Left ventricle myocardium superior (tissue), 1 donor: ENCODE measurements at places on chromosomes 3 and 15. TPM values are rescaled to one million over a fixed set of nuclear protein-coding genes. Genes with fewer than 3 reads are reported as not detected.

The STRIT1 gene
- 0.79 TPM for total RNA-seq

The PPIP5K1 gene
- 11.3 TPM for total RNA-seq

The CDCP1 gene
- total RNA-seq: 0.30 TPM

DNA sequence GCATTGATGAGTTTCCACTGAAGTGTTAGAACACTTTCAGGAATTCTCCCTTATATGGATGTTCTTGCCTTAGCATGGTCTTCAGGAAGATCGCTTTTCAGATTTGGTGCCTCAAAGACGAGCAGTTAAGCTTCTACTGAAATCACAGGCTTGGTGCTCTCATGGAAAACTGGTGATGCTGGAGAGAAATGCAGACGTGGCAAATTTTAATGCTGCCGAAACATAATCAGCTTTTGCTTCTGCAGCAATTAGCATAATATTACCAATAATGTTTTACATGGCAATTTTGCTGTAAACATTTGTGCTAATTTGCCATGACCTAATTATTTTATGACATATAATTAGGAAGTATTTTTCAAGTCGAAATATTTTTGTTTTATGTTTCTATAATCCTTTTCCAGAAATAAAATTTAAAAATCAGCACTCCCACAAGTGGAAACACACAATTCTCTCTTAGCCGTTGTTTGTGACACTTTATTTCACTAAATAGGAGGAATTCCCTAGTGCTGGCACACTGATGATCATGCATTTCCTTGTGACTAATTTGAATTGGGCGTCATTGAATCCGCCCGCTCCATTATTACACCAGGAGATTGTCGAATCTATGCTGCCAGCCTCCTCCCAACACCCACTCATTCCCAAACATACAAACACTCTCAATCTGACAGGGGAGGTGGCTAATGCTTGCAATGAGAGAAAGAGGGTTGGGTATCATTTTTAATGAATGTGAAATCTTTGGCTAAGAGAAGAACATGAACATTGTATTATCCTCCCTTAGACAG lies 506.8 kb upstream of the PPP2R3A start:
- no peak for DNase-seq

DNA sequence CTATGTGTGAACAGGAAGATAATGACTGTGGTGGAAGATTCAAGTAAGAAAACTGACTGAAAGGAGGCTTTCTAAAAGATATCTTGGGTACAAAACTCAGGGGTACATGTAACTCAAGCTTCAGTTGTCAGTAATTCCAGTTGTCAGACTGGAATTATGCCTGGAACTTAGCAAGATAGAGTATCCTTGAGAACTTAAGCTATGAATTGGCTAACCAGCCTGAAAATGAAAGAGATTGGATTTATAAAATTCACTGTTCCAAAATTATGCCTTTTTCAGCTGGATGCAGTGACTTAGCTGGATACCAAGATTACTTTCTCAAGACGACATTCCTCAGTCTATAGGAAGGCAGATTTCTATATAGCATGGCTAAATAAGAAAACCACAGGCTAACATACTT lies 221.9 kb upstream of the ZBTB20 start:
- no peak for DNase-seq

GRCh38 chr3:158127250-158128219 lies 17.6 kb downstream of the RSRC1 start:
- no peak for DNase-seq

DNA sequence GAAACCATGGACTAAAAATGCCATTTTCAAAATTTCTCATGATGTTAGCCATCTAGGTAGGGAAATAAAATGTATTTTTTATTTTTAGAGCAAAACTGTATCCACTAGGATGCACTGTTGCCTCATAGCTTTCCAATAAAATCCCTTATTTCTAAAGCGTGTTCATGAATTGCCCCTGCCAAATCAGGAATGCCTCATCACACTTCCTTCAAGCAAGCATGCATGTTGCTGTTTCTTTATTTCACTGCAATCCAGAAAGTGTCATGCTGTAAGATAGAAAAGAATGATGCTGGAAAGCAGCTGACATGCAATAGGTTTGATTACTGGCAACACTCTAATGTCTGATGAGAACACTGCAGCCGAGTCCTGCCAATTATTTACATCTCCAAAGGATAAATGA lies 239.5 kb downstream of the CHL1 start:
- no peak for DNase-seq

DNA sequence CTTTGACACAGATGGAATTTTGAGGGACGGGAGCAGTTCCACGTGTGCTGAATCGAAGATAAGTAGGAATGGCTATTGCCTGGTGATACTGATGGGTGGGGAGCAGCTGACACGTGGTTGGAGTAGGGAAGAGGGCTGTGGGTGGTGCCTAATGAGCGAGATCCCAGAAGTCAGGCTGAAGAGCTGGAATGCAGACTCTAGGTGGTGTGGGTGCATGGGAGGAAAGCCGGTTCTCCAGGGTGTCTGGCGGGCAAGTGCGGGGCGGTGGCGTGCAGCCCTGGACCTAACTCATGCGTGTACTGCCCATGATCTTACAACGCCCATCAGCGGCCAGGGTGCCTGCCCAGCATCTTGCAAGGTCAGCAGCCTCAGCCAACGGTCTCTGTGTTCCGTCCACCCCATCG lies 63.1 kb downstream of the ARNT2 start:
- no peak for DNase-seq

DNA sequence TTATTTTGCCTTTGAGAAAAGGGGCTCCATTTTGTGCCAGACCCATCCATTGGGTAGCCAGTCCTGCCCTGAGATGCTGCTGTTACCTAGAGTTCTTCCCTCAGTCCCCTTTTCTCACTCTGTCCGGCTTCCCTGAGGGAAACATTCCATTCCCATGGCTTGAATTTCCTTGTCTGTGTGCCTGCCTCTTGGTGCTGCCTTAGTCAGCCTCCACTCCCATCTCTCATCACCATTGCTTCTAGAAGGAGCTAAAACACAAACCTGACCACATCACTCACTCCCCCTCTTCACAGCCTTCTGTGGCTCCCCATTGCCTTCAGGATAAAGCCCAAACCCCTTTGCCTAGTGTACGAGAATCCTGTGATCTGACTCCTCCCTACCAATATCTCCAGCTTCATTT lies 25.2 kb upstream of the C2CD4B start:
- no peak for DNase-seq

GRCh38 chr3:150783920-150784746 lies 21.2 kb upstream of the SIAH2 start:
- DNase-seq: no peak
